ENCODE measurements at places on chromosomes 1 and 21. TPM values are rescaled to one million over a fixed set of nuclear protein-coding genes. Genes with fewer than 3 reads are reported as not detected.

SELL gene
- not detected for total RNA-seq

KCNJ6 gene
- total RNA-seq = 9.2 TPM

LCE1D gene
- total RNA-seq = not detected

CSRP1 gene
- total RNA-seq = 0.56 TPM

- DNase-seq = no peak
Observed at GRCh38 chr1:90726425-90726985, 9.4 kb upstream of the BARHL2 start.

DNA sequence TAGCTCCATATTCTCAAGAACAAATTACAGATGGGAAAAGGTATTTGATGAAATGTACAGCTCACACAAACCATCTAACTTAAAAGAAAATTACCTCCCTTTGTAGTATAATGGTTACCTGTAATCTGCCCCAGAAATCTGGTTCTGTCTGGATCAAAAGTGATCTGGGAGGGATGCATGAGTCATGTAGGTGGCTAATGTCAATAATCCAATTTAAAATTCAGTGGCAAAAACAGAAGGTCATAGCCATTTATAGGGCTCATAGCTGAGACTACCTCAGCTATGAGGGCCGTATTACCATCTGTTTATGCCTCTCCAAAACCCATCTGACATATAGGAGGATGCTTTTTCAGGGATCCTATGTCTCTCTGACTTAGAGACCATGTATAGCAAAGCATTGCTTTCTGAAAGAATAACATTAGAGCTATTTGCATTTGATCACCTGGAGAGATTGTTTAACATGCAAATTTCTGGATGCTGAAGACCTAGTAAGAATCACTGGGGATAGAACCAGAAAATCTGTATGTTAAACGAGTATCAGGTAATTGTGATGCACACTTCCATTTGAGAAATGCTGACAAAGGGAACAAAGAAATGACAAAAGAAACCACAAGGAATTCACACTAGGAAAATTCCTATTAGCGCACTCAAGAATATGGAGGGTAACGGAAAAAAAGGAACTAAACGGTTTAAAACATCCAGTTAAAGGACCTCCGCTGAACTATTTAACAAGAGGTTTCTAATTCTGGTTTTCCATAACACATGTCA is 17.6 kb downstream of the PAXBP1 start:
- no peak for DNase-seq

DNA sequence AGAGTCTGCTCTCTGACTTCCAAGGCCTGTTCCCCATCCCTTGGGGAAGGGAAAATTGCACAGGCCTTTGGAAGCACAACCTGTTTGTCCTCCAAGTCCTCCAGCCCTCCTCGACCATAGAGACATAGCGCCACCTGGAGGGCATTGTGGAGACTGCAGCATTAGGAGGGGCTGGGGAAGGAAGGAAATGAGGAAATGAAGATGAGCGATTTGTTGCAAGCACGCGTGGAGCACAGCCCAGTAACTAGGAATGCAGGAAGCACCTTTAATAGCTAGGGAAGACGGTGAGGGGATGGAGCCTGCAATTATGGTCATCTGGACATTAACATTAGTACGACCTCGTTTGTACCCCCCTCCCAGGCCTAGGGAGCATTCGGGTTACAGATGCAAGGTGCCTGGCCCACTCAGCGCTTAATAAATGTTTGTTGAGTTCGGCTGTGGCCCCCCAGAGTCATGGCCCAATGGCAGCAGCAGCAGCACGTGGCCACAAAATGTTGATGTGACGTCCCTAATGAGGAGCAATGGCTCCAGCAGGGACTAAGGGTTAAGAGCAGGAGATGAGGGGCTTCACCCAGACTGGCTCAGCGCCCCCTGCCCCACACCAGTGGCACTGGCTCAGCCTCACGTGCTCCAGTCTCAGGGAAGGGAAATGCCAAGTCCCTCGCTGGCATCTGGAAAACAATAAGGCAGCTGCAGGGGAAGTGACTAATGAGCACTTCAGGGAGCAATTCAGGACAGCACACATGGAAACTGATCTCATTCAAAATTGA is 8.0 kb upstream of the CAMK2N1 start:
- DNase-seq = peak; percentile 93

DNA sequence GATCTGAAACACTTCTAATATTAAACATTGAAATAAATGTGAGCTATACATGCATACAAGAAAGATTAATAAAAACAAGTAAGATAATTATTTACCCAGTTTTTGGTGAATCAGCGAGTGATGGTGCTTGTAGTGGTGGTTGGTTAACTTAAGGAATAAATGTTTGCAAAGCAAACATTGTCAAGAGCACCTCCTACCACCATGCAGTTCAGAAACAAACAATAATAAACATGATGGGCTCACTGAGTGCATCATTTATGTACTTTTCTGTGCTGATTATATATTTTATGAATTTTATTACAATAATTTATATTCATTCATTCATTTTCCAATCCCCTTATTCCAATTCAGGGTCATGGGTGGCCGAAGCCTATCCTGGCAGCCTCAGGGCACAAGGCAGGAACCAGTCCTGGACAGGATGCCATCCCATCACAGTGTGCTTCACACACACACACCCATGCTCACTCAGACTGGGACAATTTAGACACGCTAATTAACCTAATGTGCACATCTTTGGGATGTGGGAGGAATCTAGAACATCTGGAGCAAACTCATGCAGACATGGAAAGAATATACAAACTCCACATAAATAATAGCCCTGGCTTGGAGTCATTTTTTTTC is 57.8 kb downstream of the ZMYM4 start:
- no peak for DNase-seq

DNA sequence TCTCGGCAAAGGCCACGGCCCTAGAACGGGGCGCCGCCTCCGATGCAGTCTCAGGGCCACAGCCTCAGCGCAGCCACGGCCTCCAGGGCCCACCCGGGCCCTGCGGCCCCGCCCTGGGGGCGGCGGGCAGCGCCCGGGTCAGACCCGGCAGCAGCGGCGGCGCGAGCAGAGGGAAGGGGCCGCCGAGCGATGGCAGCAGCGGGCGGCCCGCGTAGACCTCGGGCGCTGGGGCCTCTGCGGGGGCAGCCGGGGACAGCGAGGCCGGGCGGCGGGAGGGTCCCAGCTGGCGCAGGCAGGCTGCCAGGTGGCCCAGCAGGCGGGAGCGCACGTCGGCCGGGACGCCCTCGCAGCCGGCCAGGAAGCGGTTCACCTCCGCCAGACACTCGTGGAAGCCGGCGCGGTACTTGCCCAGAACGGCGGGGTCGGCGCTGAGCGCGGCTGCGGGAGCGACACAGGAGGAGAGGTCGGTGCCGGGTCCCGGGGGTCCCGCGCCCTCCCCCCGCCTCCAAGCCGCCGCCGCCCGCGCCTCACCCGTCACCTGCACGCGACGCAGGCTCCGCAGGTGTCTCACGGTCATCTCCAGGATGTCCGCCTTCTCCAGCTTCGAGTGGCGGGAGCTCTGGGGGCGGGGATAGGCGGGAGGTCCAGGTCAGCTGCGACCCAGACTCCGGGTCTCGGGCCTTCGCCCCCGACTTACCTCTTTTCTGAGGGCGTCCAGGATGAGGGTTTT is 737 bp downstream of the HES4 start:
- peak; percentile 84 for DNase-seq

DNA sequence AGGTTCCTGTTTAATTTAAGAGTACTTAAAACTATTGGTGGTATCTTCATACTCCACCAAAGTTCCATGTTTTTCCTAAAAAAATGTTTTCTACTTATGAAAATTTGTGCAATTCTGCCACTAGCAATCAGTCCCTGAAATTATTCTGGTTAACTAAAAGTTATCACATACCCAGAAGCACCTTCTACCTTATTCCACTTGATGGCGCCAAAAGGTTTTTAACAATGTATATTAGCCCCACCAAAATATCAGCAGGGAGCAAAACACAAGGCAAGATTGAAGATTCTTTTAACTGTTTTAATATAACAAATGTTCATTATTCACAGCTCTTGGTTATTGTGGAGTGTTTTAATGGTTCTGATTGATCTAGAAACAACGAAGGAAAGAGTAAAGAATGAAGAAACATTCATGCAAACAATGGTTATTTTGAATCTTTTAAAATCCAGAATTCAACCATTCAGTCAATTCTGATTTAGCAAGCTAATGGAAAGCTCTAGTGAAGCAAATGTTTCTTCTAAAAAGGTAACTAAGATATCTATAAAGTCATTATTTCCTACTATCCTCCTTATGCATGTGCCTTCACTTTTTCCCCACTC is 67.2 kb downstream of the TTLL7 start:
- DNase-seq = no peak

GRCh38 chr1:246629976-246630375 is 63.7 kb downstream of the CNST start:
- no peak for DNase-seq

DNA sequence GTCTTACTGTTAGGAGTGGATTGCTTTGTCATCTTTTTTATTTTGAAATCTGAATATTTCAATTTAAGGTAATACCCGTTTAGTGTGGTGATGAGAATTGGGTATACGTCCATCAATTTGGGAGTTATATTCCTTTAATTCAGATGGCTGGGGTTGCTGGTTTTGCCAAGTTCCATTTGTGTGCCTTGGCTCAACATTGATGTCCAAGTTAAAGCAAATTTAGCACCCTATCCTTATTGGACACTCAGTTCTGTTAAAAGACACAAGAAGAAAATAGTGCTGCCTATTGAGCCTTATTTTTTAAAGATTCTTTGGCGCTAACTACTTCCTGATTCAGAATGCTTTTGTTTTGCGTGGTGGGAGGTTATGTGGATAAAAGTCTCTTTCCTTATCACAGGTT is 40.6 kb downstream of the CAMTA1 start:
- DNase-seq = no peak

DNA sequence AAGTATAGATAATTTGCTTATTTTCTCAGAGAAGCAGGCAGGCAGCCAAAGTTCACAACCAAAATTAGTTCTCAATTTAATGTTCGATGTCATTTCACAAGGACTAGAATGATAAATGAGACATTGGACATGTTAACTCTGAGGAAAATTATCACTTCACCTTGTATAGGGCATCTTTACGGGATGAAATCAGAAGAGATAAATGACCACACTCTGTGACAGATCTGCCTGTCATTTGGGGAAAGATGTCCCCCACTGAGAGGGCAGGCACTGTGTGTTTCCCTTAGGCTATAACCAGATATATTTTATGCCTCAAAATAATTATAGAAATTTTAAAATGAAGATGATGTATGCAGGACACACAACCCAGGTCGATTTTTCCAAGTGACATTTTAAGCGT is 642.9 kb downstream of the BRINP3 start:
- no peak for DNase-seq

DNA sequence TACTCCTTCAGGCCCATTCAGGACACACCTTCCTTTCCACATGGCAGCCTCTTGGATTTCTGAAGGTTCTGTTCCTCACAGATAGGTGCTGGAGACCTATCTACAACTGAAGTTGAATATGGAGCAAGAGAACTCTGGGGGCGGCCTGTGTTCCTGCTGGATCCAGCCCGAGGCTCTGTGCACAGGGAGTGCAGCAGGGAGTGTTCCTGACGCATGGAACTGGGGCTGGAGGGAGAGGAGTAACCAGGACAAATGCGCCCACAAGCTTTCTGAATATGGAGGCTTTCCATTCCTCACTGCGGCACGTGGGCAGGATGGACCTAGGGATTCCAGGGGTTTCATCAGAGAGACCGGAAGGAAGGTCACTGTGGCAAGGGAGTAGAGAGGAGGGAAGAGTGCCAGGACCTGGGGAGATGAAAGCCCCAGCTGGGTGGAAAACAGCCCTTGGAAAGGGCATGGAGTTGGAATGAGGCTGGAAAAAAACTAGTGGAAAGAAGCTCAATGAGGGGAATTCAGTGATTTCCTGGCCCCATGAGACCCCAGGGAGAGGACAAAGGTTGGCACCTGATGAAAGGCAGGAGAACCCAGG is 12.5 kb downstream of the PM20D1 start:
- DNase-seq = no peak

DNA sequence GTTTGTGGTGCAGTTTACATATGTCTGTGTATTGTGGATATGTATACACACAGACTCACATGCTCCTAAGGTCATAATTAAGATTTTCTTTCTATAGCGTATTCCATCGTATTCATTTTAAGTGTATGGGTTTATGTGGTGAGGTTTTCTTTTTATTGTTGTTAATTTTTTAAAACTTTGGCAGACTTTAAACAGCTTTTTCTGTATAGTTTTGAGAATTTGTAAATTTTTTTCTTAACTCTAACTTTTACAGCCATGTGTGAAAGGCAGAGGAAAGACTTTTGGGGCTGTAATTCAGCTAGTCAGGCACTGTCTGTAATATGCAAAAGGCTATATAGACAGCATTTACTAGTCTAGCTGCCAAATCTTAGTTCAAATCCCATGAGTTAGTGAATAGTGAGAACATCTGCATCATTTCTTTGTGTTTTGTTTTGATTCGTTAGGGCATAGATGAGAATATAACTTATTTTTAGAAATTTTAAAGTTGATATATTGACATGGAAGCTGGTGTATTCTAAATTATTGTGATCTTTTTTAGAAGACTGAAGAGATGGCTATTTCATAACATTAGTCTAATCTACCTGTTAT is 2.3 kb downstream of the MAGI3 start:
- DNase-seq = no peak

GRCh38 chr1:226436855-226437491 is 29.1 kb upstream of the PARP1 start:
- no peak for DNase-seq

DNA sequence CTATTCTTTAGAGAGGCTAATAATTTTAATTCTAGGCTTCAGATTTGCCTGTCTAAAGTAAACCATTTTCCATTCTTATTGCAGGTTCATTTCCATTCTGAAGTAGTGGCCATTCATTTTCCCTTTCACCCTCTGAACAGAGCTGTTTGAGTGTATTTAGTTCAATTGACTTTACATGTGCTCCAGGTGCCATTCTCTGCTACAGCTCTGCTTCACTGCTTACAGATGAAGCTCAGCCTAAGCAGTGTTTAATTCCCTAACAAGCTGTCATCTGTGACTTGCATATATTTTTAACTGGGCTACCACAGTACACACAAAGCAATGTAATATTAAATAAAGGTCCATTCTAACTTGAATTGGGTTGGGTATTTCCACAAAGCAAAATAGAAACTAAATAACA is 1031.6 kb downstream of the KCNT2 start:
- DNase-seq = no peak

- DNase-seq = no peak
Observed at GRCh38 chr1:26257222-26257621, 22.7 kb upstream of the SH3BGRL3 start.

DNA sequence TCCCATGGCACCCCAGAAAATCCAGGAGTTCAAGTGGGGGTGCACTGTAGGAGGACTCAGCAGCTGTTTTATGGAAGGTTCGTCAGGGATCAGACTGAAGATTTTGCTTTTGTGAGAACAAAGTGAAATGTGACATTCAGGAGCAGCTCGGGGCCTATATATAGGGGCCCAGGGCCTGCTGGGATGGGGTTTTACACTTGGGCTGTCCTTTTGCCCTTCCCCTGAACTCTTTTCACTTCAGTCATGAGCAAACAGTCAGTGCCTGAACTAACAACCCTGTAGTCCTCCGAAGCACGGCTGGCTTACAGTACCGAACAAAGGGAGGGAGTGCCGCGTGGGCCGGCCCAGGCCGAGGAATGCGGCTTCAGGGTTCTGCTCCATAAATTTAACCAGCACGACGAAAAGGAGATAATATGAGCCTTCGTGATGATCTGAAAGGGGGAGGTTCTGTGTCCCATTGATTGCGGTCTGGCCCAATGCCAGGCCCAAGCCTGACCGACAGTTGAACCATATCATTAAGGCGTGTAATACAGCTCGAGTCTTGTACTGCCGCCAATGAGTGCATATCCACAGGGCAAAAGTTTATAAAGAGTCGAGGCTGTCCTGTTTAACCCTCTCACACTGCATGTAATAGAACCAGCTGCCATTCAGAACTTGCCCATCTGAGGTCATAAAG is 139.9 kb downstream of the DHRS3 start:
- no peak for DNase-seq
